ENCODE measurements at places on chromosomes 11 and 22.

DNA sequence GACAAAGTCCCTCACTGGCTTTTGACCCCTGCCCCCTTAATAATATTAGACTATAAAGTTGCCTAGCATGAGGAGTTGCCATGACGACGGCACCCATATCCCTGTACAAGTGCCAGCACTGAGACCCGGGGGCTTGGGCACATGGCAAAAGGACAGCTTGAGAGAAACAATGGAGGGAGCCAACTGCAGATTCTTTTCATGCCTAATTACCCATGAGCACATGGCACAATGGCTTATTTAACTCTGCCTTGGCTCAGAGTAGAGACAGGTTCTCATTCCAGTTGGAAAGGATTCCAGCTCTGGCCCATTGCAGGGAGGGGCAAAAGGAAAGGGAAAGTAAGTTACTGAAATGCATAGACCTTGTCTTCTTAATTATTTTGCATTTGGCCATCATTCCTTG lies 261.2 kb upstream of the UBASH3B start:
- DNase-seq = no peak

- DNase-seq = no peak
These were observed 46.4 kb downstream of the RCN1 start for GRCh38 chr11:32137263-32137662.

GRCh38 chr22:17920145-17920605 lies 104.2 kb downstream of the MICAL3 start:
- DNase-seq = peak; percentile 59

DNA sequence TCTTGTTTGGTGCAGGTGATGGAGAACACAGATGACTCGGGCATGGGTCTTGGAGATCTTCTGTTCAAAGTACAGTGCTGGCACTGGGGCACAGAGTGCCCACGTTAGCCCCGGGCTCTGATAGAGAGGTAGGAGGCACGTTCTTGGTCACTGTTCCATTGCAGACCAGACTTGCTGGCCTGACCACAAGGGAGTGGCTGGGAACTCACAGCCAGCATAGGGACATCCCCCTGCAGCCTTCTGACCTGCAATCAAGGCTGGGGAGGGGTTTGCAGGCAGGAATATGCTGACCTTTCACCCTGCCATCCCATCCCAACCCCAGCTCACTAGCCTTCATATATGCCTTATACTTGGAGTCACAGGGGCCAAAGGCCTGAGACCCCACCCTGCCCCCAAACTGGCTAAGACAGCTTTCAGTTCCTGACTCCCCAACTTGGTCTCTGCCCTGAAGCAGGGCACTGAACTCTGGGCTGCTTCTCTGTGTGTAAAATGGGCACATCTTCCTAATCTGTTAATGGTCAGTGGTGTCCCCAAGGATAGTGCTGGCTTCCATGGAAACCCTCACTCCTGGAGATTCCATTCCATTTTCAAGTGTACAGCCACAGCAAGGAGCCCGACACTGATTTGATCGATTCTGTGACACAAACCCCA lies 4.6 kb downstream of the MRPL49 start:
- no peak for DNase-seq

GRCh38 chr11:19663206-19663605 lies 49.4 kb upstream of the NAV2 start:
- DNase-seq = no peak

DNA sequence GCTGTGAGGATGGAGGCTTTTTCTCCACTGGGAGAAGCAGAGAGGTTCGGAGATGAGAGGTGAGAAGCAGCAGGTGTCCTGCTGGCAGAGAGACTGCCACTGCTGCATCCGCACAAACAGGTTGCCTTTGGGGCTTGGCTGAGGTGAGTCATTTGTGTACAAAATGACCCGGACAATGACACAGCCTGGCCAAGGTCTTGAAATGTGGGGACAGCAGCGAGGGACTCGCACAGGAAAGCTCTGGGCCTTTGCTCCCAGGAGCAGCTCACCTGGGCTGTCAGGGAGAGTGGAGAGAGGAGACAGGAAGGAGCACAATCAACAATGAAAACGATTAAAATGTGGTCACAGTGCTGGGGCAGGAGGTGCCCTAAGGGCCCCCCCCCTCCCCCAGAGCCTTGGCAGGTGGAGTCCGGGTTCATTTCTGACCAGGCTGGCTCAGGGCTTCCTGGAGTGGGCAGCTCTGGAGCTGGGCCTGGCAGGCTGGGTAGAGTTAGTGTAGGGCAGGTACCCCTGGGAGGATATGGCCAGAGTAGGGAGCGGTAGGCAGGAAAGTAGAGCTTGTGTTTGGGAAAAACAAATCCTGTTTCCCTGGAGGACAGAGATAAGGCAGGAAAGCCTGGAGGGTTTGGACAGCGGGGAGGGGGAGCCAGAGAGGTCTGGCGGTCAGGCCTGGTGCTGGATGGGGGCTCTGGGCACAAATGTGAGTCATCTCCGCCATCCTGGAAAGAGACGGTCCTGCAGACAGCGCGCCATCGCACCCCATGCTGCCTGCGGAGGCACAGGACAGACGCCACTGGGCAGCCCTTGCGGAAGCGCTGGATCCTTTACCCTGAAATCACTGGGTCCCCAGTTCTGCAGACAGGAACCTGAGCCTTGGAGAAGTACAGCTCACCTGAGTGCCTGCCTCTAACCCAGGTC lies 37.8 kb upstream of the CELSR1 start:
- DNase-seq = peak; percentile 72

DNA sequence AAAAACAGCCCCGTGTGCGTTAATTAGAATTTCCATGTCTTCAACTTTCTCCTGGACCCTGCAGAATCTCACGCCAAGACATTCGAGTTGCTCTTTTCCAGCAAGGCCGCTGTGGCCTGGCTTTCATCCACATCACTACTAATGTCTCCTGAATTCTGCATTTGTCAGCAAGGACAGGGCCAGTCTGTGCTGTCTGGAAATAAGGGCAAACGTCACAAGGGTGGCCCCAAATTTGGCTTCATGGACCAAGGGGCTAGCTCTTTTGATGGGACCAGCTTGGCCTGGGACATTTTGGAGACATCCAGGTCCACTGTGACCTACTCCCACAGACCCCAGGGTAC lies 33.4 kb downstream of the KCNQ1OT1 start:
- peak; percentile 31 for DNase-seq

- DNase-seq = no peak
These were observed 33.1 kb upstream of the GRAMD4 start for GRCh38 chr22:46587061-46587460.

- no peak for DNase-seq
These were observed 11.9 kb downstream of the CELF1 start for GRCh38 chr11:47541070-47541469.

DNA sequence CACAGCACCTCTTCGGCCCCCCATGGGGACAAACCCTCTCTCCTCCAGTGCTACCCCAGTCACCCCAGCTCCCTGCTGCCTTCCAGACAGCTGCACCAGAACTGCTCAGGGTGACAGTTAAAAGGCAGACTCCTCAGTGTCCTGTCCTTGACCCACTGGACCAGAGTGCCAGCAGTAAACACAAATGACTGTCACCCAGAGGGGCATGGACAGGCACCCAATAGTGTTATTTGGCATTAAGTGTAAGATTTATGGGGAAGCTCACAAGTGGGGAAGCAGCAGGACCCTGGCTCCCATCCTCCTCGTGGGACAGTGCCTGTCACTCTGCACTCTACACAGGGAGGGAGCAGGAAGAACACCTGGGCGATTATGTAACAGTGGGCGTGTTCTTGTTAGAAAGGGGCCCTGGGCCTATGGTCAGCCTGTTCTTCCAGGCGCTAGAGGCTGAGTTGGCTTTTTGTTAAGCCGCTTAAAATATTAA lies 5.0 kb downstream of the RPS19BP1 start:
- DNase-seq = no peak

DNA sequence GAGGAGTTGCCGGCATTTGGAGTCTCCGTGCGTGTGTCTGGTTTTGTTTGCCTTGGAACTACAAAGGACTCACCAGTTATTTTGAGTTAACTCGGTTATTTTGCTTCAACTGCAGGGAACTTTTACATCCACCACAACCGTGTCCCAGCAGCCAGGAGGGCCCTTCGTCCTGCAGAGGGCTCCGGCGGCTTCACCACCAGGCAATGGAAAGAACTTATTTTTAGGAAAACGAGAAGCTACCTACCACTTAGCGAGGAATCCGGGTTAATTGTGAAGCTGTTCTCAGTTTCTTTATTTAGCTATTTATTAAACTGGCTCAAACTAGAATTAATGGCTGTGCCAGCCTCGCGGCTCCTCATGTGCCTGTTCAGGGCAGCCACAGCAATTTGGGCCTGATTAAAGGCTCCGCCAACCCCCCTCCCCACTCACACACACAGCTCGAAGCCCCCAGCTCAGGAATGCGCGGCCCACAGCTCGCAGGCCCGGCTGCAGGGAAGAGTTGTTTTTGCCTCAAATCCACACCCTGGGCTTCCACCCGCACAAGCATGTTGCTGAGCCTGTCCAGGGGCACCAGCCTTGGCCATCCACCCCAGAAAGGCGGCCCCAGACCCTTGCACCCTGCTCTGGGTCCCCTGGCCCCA lies 55.9 kb upstream of the FGF3 start:
- DNase-seq = no peak

- no peak for DNase-seq
These were observed 649.4 kb downstream of the CNTN5 start for GRCh38 chr11:99670067-99670676.

DNA sequence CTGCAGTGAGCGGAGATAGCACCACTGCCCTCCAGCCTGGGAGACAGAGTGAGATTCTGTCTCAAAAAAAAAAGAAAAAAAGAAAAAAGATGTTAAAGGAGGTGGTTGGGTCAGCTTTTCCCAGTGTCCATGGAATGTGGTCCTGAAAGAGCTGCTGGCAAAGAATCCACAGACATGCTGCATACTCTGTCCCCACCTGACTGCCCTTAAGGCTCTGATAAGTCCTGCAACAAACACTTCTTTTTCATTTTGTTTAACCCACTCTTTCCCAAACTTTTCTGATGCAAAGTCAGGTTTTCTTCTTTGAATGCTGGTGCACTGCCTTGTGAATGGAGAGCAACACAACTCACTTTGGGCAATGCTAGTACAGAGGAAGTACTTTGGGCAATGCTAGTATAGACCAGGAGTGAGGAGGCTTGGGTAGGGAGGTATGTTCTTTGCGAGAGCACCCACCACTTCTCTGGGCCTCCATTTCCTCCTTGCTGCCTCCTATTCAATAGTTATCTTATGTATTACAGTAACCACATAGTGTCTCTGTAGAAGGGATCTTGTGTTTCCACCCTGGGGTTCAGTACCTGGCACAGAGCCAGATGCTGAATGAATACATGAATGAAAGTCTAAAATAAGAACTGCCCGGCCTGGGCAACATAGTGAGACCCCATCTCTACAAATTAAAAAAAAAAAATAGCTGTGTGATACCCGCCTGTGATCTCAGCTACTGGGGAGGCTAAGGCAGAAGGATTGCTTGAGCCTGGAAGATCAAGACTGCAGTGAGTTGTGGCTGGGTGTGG lies 18.9 kb downstream of the LIF start:
- DNase-seq = no peak

DNA sequence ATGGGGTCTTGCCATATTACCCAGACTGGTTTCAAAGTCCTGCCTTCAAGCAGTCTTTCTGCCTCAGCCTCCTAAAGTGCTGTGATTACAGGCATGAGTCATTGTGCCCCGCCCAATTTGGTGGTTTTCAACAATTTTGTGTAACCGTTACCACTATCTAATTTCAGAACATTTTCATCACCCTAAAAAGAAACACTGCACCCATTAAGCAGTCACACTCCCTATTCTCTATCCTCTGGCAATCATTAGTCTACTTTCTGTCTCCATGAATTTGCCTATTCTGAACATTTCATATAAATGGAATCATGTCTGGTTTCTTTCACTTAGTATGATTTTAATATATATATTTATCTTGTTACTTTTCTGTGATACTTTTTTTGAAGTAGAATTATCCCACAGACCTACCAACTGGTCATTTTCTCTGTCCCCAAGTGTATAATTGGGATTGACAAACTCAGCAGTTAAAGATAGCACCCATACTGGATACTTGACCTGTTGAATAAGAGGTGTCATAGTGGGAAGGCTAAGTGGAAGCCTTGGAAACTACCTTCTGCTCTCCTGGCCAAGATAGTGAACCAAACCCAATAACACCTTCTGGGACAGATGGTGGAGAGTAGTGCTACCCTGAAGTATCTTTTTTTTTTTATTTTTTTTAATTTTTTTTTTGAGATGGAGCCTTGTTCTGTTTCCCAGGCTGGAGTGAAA lies 64.8 kb downstream of the STIM1 start:
- no peak for DNase-seq

- DNase-seq = no peak
These were observed 41.6 kb upstream of the PHF21B start for GRCh38 chr22:45051419-45051818.

GRCh38 chr11:8767466-8768142 lies 85.0 kb downstream of the RPL27A start:
- DNase-seq = no peak

DNA sequence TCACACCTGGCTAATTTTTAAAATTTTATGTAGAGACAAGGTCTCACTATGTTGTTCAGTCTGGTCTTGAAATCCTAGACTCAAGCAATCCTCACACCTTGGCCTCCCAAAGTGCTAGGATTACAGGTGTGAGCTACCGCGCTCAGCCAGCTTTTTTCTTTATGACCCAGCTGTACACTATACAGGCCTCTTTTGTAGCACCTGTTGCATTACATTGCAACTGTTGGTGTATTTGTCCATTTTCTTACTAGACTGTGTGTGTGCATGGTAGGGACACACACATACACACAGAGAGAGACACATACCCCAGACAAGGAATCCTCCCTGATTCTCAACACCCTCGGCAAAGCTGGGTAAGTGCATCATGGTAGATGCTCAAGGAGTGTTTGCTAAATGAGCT lies 61.7 kb downstream of the NAV2 start:
- DNase-seq = no peak

GRCh38 chr22:43118953-43119458 lies 8.5 kb downstream of the BIK start:
- no peak for DNase-seq

- no peak for DNase-seq
These were observed 77.3 kb downstream of the CCDC34 start for GRCh38 chr11:27285761-27286160.

GRCh38 chr11:88402192-88402715 lies 64.7 kb upstream of the CTSC start:
- DNase-seq = no peak

- no peak for DNase-seq
These were observed 133.7 kb downstream of the RCN1 start for GRCh38 chr11:32224580-32224979.

- DNase-seq = peak; percentile 71
These were observed 663 bp upstream of the LARGE2 start for GRCh38 chr11:45921561-45922424.
